ENCODE measurements at places on chromosomes 16 and 17.

DNA sequence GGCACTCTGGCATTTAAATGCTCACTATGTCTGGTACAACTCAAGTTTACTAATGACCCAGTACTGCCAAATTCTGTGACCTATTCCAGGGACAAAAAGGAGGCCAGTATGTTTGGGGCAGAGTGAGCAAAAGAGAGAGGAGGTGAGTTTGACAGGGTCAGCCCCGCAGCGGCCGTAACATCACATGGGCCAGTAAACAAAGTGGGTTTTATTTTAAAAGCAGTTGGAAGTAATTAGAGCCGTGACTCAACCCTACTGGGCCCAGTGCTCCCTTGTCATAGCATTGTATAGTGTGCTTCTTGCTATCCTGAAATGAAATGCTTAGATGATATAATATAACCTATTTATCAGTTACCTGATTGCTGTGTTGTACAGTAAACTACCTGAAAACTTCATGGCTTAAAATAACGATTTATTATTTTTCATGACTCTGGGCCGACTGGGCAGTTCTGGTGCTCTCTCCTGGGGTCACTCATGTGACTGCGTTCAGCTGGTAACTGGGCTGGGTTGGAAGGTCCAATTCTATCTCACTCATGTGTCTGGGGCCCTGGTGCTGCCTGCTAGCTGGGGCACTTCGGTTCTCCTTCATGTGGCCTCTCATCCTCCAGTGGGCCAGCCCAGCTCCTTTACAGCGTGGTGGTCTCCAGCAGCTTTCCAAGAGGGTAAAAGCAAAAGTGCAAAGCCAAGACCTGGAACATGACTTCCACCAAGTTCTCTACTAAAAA lies 27.4 kb downstream of the IQCK start:
- no peak for ATAC-seq

DNA sequence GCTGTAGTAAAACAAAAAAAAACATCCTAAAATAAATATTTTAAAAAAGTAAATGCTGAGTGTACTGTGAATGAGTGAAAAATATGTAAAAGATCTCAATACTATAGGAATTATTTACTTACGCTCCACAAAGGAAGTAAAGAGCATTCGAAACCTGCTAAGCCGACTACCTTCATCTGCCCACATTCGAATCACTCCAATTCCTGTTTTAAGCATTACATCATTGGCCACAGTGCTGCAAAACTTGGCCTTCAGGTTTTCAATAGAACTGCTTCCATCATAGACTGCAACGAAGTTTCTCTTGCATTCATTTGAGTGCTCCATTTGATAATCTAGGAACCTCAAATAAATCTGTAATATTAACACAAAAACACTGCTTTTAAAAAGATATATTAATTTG lies 34.4 kb downstream of the NETO2 start:
- ATAC-seq: no peak

GRCh38 chr16:77470851-77471250 lies 36.0 kb upstream of the ADAMTS18 start:
- no peak for ATAC-seq

GRCh38 chr16:79114759-79115158 lies 485.8 kb downstream of the MAF start:
- no peak for ATAC-seq

- ATAC-seq: no peak
These were observed 170.4 kb downstream of the IRX3 start for GRCh38 chr16:54116124-54116655.

GRCh38 chr17:39754958-39755553 lies 17.3 kb downstream of the GRB7 start:
- no peak for ATAC-seq
